ENCODE measurements at places on chromosomes 2 and 18. TPM values are rescaled to one million over a fixed set of nuclear protein-coding genes. Genes with fewer than 3 reads are reported as not detected.

ALK gene
- not detected for total RNA-seq

RAX gene
- total RNA-seq, result not detected

CCDC85A gene
- total RNA-seq, result 1.1 TPM

C2orf66 gene
- 0.38 TPM for total RNA-seq

ACOXL gene
- 0.19 TPM for total RNA-seq

C2orf92 gene
- 17.4 TPM for total RNA-seq

CD226 gene
- 0.55 TPM for total RNA-seq

PLEKHH2 gene
- total RNA-seq, result 10.4 TPM

HTR2B gene
- not detected for total RNA-seq

CEP192 gene
- 30.9 TPM for total RNA-seq

- H3K27ac ChIP-seq, result no peak overlapping the region
- no peaks in the 10 kb centered on the region for H3K36me3 ChIP-seq
- no peak for DNase-seq
- no peaks in the 10 kb centered on the region for H3K27me3 ChIP-seq
- no peak overlapping the region for H3K4me3 ChIP-seq
These were observed 222.7 kb upstream of the SLC39A10 start for GRCh38 chr2:195434346-195434745.

GRCh38 chr18:48825101-48825745 is 125.5 kb downstream of the SMAD7 start:
- no peak overlapping the region for H3K27ac ChIP-seq
- no peaks in the 10 kb centered on the region for H3K27me3 ChIP-seq
- H3K4me1 ChIP-seq, result peaks cover 42% of the 10 kb centered on the region
- no peak for DNase-seq
- H3K36me3 ChIP-seq, result peaks cover 17% of the 10 kb centered on the region

- peaks cover 16% of the 10 kb centered on the region for H3K4me1 ChIP-seq
- H3K27ac ChIP-seq, result no peak overlapping the region
- no peaks in the 10 kb centered on the region for H3K27me3 ChIP-seq
- DNase-seq, result no peak
- H3K36me3 ChIP-seq, result no peaks in the 10 kb centered on the region
These were observed 4.3 kb downstream of the VAPA start for GRCh38 chr18:9918016-9918680.

GRCh38 chr2:201985728-201986462 is 47.8 kb upstream of the FZD7 start:
- H3K4me1 ChIP-seq, result peaks cover 25% of the 10 kb centered on the region
- DNase-seq, result no peak
- no peak overlapping the region for H3K4me3 ChIP-seq
- H3K36me3 ChIP-seq, result no peaks in the 10 kb centered on the region
- no peaks in the 10 kb centered on the region for H3K27me3 ChIP-seq

- H3K4me3 ChIP-seq, result no peak overlapping the region
- no peaks in the 10 kb centered on the region for H3K27me3 ChIP-seq
- H3K4me1 ChIP-seq, result no peaks in the 10 kb centered on the region
- H3K36me3 ChIP-seq, result peaks cover 40% of the 10 kb centered on the region
- no peak overlapping the region for H3K27ac ChIP-seq
These were observed 36.0 kb downstream of the SLC66A2 start for GRCh38 chr18:79915161-79916127.

DNA sequence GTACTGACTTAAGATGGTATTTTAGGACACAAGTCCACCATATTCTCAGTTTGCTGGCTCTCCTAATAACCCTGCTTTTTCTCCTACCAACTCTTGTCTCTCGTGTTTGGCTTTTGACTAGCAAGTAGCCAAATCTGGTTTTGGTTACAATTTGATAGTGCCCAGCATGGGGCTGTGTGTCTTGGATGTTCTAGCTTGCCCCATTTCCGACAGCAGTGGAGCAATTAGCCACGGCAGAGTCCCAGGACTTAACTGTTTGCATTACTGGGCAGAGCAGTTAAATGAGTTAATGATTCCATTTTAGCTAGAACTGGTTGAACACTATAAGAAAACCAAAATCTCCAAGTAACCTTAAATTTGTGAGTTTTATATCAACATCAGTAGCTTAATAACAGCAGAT is 18.6 kb upstream of the SPAG16 start:
- no peak for DNase-seq
- H3K4me3 ChIP-seq, result no peak overlapping the region
- H3K27ac ChIP-seq, result no peak overlapping the region
- H3K4me1 ChIP-seq, result peaks cover 9% of the 10 kb centered on the region
- no peaks in the 10 kb centered on the region for H3K36me3 ChIP-seq

- H3K27me3 ChIP-seq, result peaks cover 24% of the 10 kb centered on the region
- H3K36me3 ChIP-seq, result no peaks in the 10 kb centered on the region
- no peak overlapping the region for H3K27ac ChIP-seq
- no peak for DNase-seq
- H3K4me3 ChIP-seq, result no peak overlapping the region
These were observed 35.1 kb upstream of the YWHAQ start for GRCh38 chr2:9665898-9666297.

- H3K4me3 ChIP-seq, result no peak overlapping the region
- H3K27me3 ChIP-seq, result no peaks in the 10 kb centered on the region
- DNase-seq, result no peak
- no peaks in the 10 kb centered on the region for H3K36me3 ChIP-seq
- no peak overlapping the region for H3K27ac ChIP-seq
These were observed 83.8 kb upstream of the FAM237A start for GRCh38 chr2:206558492-206558891.

DNA sequence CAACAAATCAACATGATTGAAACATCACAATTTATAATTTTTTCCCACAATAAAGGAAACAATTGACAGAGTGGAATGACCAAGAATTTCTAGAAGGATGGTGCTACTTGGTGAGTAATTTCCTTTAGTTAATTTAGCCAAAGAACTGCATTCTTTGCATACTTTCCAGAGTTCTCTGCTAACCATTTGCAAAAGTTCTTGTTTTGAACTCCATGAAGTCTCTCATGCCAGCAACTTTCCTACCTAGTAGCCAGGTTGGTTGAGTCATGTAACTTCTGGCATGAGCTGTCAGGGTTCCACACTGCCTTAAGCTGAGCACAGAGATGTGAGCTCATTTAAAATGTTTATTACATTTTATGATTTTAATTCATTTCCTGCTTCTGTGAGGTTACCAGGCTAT is 539.6 kb downstream of the PID1 start:
- no peaks in the 10 kb centered on the region for H3K27me3 ChIP-seq
- DNase-seq, result no peak
- no peak overlapping the region for H3K4me3 ChIP-seq

DNA sequence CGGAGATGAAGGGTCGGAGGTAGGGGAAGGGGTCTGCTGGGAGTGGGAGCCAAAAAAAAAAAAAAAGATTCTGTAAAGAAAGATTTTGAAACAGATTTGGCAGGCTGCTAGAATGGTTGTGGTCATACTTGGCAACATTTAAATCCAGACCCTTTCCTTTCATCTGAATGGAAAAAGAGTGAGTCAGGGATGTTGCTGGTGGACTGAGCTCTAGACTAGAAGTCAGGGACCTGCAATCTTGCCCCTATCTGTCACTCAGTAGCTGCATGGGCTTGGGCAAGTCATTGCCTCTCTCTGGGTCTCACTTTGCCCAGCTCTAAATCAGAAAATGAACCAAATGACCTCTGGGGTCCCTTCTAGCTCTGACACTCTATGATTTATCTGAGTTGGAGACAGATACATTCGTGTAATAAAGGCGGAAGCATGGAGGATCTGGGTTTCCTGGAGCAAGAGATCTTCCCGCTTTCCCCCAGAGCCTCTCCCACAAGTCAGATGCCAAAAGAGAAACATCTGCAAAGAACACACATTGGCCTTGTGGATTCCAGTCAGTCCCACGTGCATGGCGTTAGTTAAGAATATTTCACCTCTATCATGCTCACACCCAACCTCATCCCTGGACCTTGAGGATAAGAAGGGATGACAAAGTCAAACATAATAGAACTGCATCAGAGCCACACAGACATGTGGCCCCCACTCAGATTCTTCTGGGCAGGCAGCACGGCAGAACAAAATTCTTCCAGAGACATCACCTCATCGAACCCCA is 58.5 kb downstream of the ADD2 start:
- DNase-seq, result no peak
- no peak overlapping the region for H3K27ac ChIP-seq
- H3K27me3 ChIP-seq, result peaks cover 3% of the 10 kb centered on the region
- H3K4me1 ChIP-seq, result no peaks in the 10 kb centered on the region
- no peak overlapping the region for H3K4me3 ChIP-seq

- no peaks in the 10 kb centered on the region for H3K27me3 ChIP-seq
- no peak overlapping the region for H3K4me3 ChIP-seq
- H3K4me1 ChIP-seq, result no peaks in the 10 kb centered on the region
These were observed 22.1 kb upstream of the CCDC150 start for GRCh38 chr2:196617430-196617829.

DNA sequence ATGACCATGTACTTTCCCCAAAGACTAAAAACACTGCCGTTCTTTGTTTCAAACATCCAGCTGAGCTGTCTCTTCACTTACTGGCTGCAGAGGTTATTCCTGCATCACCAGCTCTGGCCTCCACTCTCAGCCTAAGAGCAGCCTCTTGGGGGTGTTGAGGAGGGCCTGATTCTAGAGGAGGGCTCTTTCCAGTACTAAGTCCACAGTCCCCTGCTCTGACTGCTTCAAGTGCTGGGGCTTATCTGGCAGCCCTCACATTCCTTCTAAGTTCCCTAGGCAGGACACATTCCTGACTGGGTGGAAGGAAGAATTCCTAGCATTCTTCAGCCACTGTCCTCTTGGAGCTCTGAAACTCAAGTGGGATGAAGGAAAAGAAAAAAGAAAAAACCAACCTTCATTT is 32.9 kb upstream of the EHBP1 start:
- DNase-seq, result peak; percentile 17
- no peaks in the 10 kb centered on the region for H3K36me3 ChIP-seq
- no peak overlapping the region for H3K4me3 ChIP-seq
- no peaks in the 10 kb centered on the region for H3K27me3 ChIP-seq

DNA sequence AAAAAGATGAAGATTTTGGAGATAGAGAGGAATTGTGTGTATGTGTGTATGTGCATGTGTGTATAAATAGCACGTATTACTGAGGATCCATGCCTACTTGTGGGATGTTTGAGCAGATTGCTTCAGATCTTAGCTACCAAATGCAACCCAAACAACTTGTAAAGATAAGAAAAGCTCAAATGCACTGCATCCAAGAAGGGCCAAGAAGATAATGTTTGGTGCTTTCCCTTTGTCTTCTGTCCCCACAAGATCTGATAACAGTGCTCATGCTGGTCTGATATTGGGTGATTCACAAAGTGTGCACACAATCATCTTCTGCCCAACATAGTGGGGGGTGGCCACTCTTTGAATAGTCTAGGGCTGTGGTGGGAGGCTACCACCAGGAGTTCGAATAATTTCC is 284.8 kb upstream of the CYRIA start:
- no peaks in the 10 kb centered on the region for H3K36me3 ChIP-seq
- peaks cover 30% of the 10 kb centered on the region for H3K4me1 ChIP-seq
- H3K27ac ChIP-seq, result no peak overlapping the region
- no peaks in the 10 kb centered on the region for H3K27me3 ChIP-seq
- H3K4me3 ChIP-seq, result no peak overlapping the region

DNA sequence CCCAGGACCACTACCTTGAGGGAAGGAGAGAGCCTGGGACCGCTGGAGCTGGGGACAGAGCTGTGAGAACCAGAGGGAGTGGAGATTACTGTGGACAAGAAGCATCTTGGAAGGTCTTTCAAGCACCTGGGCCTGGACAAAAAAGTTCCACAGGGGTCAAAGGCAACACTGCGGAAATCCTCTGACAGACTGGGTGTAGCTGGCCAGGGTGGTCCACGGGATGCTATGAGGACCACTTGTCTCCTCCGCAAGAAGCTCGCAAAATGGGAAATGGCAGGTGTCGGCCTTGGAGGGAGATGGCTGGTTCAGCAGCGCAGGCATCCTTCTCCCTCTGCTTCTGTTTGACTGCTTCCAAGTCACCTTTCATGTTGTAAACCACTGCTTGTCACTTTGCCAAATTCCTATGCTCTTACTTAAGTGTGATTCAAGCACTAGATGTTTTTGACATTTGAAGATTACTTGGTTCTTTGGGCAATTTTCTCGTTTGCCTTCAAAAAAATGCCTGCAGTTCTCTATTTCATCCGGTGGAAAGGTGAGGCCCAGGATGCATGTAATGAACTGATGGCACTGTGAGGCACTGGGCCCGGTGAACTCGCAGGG is 27.7 kb downstream of the KLHL29 start:
- peaks cover 28% of the 10 kb centered on the region for H3K27me3 ChIP-seq
- no peak for DNase-seq
- H3K27ac ChIP-seq, result no peak overlapping the region
- H3K4me3 ChIP-seq, result no peak overlapping the region
- H3K36me3 ChIP-seq, result no peaks in the 10 kb centered on the region

DNA sequence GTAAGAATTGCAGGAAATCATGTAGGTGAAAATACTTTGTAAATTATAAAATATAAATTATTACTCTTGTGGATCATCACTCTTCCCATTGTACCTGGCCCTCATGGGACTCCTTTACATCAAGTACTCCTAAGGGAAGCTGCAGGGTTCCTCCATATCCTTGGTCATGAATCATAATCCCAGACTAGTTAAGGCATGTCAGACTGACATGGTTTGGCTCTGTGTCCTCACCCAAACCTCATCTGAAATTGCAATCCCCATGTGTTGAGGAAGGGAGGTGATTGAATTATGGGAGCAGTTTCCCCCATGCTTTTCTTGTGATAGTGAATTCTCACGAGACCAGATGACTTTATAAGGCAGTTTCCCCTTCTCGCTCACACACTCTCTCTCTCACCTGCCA is 77.1 kb downstream of the CMPK2 start:
- DNase-seq, result no peak
- no peaks in the 10 kb centered on the region for H3K4me1 ChIP-seq
- H3K27ac ChIP-seq, result no peak overlapping the region
- peaks cover 5% of the 10 kb centered on the region for H3K27me3 ChIP-seq
- H3K4me3 ChIP-seq, result no peak overlapping the region

- H3K27ac ChIP-seq, result no peak overlapping the region
- H3K4me1 ChIP-seq, result no peaks in the 10 kb centered on the region
- H3K27me3 ChIP-seq, result no peaks in the 10 kb centered on the region
- no peak for DNase-seq
- H3K4me3 ChIP-seq, result no peak overlapping the region
These were observed 62.4 kb downstream of the GTF3C3 start for GRCh38 chr2:196737046-196737445.

DNA sequence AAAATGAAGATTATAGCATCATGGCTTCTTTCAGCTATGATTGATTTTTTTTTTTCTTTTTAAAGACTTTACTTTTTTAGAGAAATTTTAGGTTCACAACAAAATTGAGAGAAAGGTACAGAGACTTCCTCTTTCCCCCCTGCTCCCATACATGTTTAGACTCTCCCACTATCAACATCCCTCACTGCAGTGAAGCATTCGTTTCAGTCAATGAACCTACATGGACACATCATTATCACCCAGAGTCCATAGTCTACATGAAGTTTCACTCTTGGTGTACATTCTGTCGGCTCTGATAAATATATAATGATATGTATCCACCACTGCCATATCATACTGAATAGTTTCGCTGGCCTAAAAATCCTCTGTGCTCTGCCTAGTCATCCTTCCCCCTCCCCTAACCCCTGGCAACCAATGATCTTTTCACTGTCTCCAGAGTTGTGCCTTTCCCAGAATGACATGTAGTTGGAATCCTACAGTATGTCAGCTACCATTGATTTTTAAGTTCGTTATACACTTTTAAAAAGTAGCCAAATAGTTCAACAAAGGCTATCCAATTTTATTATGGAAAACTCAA is 86.8 kb downstream of the GPD2 start:
- no peak for DNase-seq
- H3K4me1 ChIP-seq, result peaks cover 3% of the 10 kb centered on the region
- H3K27ac ChIP-seq, result no peak overlapping the region
- no peak overlapping the region for H3K4me3 ChIP-seq

GRCh38 chr2:202072737-202073401 is at the start of gene KIAA2012:
KIAA2012 (plus strand) TSS chr2:202073255; CDS start chr2:202073628, 373 bp downstream.
- H3K27me3 ChIP-seq, result peaks cover 3% of the 10 kb centered on the region
- no peak for DNase-seq
- no peak within 1 kb of the TSS for H3K27ac ChIP-seq
- H3K36me3 ChIP-seq, result no peaks in the 10 kb centered on the region

- no peaks in the 10 kb centered on the region for H3K36me3 ChIP-seq
- no peak overlapping the region for H3K4me3 ChIP-seq
- peaks cover 4% of the 10 kb centered on the region for H3K27me3 ChIP-seq
These were observed 320.6 kb upstream of the TFPI start for GRCh38 chr2:187874786-187875185.

Data from progenitor cell of endocrine pancreas (in vitro differentiated cells).